Bronchus fibroblast of lung (primary cell): ENCODE measurements at places on chromosomes 3 and 15. TPM values are rescaled to one million over a fixed set of nuclear protein-coding genes. Genes with fewer than 3 reads are reported as not detected.

Gene FRMD4B
- total RNA-seq: 0.67 and 0.89 TPM in 2 replicates

Gene GOLGA6C
- total RNA-seq: not detected in 2 replicates

Gene TMC3
- not detected in 2 replicates for total RNA-seq

Gene SLITRK3
- not detected in 2 replicates for total RNA-seq

Gene HYAL1
- total RNA-seq: 3.1 and 3.4 TPM in 2 replicates

Gene LIPH
- total RNA-seq: under 0.01 TPM in 1 of 2 replicates, not detected in the other

Gene LNP1
- 3.0 and 3.2 TPM in 2 replicates for total RNA-seq

Gene MME
- 146 and 154 TPM in 2 replicates for total RNA-seq

Gene XXYLT1
- 15.5 and 18.0 TPM in 2 replicates for total RNA-seq

Gene GOLGA6B
- not detected in 2 replicates for total RNA-seq
